ENCODE measurements at places on chromosomes 5 and 9.

DNA sequence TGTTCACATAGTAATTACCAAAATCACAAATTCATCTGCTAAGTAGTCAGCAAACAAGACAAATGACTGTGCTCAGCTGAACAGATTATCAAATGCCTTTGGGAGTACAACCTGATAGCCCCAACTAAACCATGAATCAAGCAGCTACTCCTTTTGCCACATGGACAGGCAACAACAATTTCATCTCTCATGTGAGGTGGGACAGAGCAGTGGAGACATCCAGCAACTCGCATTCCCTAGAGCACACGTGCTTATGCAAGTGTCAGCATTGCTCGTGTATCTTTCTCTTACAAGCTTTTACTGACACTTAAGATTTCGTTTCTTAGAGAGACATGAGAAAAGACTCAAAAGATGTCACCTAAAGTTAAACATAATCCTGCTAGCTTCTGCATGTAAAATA, 42.7 kb upstream of the PPP2R2B start:
- DNase-seq = no peak

DNA sequence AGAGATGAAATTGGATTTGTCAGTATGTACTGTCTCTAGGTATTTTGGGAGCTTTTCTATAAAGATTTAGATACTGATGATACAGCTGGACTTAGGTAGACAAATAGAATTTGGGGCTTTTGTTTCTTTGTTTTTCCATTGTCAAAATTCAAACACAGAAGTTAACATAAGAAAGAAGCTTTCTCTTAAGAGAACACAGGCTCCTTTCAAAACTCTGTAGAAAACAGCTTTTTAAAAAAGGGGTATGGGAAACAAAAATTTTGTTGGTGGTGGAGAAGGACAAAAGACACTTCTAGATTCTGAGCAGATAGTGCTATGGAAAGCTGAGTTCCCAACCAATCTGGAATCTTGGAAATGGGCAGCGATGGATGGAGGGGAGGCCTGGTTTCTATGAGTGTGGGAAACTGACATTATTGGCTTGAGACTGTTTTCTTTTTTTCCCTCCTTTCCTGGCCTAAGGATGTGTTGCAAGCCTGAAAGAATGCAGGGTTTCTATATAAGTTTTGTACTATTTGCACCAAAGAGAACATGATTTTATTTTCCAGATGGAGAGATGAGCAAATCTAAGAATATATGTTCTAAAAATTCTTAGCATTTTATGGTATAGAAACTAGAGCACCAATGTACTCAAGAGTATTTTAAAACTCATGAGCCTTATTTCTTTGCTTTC, 240.0 kb downstream of the PRR16 start:
- DNase-seq = no peak

GRCh38 chr5:100667161-100667630, 132.0 kb downstream of the FAM174A start:
- DNase-seq = no peak

GRCh38 chr9:83992901-83993300, 12.3 kb downstream of the RMI1 start:
- no peak for DNase-seq

GRCh38 chr9:92965061-92965758, 17.9 kb downstream of the FGD3 start:
- peak; percentile 52 for DNase-seq

DNA sequence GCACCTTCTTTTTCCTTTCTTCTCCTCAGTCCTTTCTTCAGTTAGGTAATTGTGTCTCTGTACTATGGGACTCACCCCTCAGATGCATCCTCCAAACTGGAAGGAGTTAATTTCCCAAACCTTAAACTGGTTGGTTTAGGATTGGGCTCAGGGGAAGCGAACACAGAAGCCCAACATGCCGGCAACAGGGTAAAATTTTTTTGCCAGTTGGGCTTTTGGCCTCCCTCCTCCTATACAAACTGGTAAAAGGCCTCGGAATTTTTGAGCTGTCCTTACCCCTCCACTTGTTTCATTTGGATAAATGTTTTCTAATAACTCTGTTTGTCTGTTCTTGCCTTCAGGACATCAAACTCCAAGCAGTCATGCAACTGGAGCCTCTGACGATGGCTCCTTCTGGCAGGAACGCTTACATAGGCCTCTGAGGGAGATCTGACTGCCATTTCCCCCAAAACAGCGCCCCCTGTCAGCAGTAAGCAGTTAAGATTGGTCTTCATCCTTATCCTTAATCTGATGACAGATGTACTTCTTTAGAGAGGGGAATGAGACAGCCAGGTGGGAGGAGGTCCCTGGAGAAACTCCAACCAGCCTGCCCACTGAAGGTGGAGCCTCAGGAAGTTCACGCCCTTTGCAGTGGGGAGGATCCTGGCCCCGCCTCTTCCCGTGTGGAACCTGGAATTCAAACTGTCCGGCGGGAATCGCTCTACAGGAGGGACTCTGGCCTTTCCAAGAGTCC, 57.8 kb upstream of the SPINK5 start:
- no peak for DNase-seq

DNA sequence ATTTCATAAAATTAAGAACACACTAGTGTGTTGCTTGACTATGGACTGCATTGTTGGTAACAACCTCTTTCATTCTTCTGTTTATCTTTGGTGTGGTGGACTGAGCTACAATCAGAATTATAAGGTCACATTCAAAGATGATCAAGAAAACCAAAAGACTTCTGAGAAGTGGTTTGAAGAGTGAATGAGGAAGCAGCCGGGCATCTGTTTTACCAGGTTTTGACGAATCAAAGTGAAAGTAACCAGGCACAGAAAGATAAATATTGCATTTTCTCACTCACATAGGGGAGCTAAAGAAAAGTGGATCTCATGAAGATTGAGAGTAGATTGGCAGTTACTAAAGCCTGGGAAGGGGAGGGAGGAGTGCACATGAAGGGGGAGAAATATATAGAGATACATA, 589.1 kb downstream of the ZNF608 start:
- DNase-seq = no peak

DNA sequence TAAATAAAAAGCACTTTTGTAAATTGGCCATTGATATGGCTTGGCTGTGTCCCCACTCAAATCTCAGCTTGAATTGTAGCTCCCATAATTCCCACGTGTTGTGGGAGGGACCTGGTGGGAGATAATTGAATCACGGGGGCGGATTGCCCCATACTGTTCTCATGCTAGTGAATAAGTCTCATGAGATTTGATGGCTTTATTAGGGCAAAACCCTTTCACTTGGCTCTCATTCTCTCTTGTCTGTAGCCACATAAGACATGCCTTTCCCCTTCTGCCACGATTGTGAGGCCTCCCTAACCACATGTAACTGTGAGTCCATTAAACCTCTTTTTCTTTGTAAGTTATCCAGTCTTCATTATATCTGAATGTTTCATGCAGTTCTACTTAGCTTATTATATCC, 153.2 kb downstream of the TARS1 start:
- no peak for DNase-seq

- no peak for DNase-seq
Observed at GRCh38 chr9:110141227-110141793, 66.6 kb downstream of the C9orf152 start.

- DNase-seq = no peak
Observed at GRCh38 chr9:101326501-101326900, 58.3 kb downstream of the BAAT start.

GRCh38 chr5:64149268-64149667, 16.4 kb upstream of the RNF180 start:
- no peak for DNase-seq

DNA sequence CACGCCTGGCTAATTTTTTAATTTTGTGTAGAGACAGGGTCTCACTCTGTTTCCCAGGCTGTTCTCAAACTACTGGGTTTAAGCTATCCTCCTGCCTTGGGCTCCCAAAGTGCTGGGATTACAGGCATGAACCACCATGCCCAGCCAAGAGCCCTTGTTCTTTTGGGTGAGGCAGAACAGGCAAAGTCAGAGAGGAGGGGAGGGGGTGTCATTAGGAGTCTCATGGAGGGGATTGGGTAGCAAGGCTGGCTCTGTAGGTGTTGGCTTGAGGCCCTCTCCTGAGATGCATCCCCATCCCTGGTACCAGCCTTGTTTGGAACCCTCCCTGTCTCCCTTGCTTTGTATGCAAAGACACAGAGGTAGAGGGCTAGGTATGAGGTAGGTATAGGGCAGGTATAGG, 24.1 kb downstream of the GSN start:
- no peak for DNase-seq

- DNase-seq = no peak
Observed at GRCh38 chr9:120443489-120443888, 136.5 kb downstream of the CDK5RAP2 start.

- no peak for DNase-seq
Observed at GRCh38 chr9:125929846-125930245, 182.7 kb downstream of the PBX3 start.

DNA sequence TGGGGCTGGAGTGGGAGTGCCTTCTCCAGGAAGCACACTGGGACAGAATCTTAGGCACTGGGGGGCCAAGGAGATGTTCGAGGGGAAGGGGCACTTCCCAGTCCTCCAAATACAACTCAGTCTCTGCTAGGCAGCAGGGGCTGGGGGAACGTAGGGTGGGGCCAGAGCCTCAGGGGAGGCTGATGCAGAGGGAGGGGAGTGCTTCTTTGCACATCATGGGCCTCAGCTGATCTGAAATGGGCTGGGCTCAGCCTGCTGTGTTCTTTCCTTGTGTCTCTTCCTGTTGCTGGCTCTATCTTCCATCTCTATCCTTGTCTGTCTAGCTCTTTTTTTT, 15.6 kb downstream of the PSD2 start:
- DNase-seq = no peak

DNA sequence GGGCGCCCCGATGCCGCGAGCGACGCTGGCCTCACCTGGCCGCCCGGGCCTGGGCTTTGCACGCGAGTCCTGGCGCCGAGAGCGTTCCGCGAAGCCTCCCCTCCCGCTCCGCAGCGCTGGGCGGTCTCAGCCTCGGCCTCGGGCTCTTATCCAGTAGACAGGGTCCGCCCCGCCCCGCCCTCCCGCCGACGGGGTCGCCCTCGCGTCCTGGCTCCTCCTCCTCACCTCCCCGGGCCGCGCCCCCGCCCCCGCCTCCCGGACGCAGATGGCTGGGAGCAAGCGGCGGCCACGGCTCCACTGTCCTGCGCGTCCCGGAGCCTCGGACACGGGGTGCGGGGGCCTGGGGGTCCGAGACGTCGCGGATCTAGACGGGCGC, at the start of gene SLC6A3:
Gene SLC6A3, minus strand, starts transcription at position 128 of the 376 bp plus-strand sequence. CDS start 2,243 bp downstream, outside the sequence.
- DNase-seq = no peak

Data from right lobe of liver (tissue), 6 donors.